Bone marrow (tissue), 2 donors: ENCODE measurements at places on chromosomes 4 and X.

- DNase-seq = no peak
Measured at GRCh38 chr4:145069361-145069760, 28.6 kb downstream of the ANAPC10 start.

GRCh38 chr4:16023776-16024408, 59.9 kb downstream of the PROM1 start:
- no peak for DNase-seq

DNA sequence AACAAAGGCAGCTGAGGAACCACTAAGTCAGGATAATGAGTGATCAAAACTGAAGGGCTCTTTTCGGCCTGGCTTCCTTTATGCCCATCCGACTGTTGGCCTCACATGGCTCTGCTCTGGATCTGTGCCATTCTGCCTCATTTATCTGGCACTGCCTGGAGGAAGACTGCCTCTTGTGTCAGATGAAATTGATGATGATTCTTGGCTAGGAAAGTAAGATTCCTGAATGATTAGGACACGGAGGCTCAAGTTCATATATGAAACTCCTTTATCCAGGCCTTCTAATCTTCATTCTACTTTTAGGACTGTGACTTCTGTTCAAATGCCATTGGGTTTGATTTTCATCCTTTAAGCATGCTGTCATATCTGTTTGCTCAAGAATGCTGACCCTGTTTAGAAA, 475.4 kb upstream of the RPS6KA3 start:
- no peak for DNase-seq

DNA sequence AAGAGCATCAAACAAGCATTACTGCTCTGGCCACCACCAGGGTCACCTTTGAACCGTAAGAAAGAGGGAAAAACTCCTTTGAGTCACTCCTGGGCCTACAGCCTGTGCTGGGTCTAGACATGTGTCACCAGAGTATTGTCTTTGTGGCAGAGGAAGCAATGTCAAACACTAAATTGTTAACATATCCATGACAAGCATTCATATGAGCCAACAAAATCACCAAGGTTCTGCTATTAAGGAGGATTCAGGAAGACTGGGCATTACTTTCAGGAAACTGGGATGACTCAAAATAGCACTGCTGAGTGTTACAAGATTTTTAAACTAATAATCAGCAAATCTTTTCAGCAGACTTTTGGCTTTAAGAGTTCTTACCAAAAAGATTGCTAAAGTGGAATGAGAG, 28.1 kb downstream of the LGI2 start:
- no peak for DNase-seq

DNA sequence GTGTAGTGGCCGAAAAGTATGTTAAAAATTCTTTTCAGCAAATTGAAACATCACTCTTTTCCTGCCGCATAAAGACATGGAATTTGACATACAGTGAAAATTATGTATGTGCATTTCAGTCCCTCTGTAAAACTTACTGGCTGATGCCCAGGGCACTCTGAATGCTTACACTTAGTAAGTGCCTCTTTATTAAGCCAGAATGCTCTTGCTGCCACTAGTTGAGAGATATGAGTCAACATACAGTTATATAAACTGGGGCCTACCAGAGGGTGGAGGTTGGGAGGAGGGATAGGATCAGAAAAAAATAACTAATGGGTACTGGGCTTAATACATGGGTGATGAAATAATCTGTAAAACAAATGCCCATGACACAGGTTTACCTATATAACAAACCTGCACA, 38.1 kb upstream of the TRPC5 start:
- DNase-seq = no peak

GRCh38 chr4:53205970-53206369, 159.9 kb downstream of the SCFD2 start:
- no peak for DNase-seq

DNA sequence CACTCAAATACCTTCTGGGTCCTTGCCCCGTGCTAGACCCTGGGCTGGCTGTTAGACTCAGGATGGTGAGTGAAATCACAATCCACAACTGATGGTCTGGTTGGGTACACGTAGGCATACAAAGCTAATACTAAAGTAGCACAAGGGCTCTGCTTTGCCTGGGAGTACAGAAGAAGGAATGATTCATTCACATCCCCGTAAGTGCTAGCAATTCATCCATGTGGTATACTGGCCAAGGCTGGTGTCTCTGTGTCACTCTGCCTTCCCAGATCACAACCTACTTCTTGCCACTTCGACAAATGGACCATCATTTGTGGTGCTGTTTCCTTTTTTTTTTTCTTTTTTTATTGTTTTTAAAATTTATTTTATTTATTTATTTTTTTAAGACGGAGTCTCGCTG, 19.7 kb upstream of the RBM47 start:
- DNase-seq = no peak

- no peak for DNase-seq
Measured at GRCh38 chr4:73341454-73341853, 62.6 kb upstream of the ALB start.

- no peak for DNase-seq
Measured at GRCh38 chrX:78653118-78653822, 5.9 kb downstream of the RTL3 start.

DNA sequence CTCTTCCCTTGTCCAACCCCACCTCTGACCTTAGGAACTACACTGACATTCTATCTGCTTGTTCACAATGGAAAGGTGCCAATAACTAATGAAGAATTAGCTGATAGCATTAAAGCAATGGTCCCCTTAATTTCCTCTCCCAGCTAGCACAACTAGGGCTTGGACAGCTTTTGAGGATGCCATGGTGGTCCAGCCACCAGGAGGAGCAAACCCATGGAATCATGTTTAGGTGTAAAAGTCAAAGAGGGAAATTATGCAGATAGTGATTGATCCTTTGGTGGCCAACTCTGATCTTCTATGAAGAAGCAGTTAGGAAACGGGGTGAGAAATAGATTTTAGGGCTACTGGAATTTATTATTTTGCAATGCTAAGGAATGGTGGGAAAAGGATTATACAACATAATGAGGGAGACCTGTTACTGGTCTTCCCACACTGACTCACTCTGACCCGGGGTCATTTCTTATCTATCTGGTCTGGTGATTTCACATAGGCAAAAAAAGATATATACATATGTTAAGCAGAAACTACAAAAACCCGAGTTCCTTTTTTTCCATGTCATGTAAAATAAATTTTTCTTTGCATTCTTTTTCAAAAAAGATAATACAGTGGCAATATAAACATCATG, 45.8 kb upstream of the FBXW7 start:
- no peak for DNase-seq

DNA sequence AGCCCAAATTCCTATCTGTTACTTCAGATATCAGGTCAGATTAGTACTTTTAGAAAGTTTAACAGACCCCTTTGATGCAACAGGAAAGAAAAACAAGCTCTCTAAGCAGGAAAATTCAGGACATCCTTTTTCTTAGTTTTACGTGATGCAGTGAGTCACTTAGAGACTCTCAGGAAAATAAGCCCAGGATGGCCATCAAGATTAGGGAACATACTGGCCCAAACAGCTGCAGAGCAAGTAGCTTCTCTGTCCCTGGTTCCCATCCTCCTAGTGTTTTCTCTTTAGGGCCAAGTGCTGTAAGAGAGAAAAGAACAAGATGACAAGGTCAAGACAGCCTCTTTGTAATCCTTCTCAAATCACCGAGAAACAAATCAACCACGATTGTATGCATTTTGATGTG, 219.1 kb downstream of the ZNF674 start:
- peak; percentile 2 for DNase-seq

- DNase-seq = no peak
Measured at GRCh38 chr4:65399084-65399483, 271.2 kb downstream of the EPHA5 start.

- DNase-seq = no peak
Measured at GRCh38 chrX:102515975-102516941, at the start of gene TMSB15A. Gene TMSB15A (minus strand): TSS chrX:102516739.

DNA sequence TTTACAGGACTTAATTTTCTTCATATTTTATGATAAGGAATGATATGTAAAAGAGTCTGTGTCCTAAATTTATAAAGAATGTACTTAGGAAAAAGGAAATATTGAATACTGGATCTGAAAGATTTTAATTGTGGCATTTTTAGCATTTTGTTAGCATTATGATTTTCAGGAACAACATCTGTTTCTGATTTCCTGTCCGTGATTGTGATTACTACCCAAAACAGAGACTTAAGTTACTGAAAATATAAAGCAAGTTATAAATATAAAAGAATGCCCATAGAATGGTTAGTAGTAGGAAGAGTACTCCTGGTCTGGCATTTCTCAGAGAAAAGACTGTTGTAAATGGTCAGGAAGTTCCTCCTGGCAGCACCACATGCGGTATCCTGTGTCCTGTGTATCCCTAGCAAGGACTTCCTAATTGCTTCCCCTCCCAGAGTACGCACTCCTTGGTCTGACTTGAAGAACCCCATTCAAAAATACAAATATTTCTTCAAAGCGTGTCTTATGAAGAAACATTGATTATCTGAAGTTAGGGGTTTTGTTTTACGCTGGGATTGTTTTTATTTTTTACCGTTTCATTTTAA, 88.9 kb downstream of the RS1 start:
- no peak for DNase-seq

- no peak for DNase-seq
Measured at GRCh38 chr4:26141911-26142638, 178.7 kb upstream of the RBPJ start.

DNA sequence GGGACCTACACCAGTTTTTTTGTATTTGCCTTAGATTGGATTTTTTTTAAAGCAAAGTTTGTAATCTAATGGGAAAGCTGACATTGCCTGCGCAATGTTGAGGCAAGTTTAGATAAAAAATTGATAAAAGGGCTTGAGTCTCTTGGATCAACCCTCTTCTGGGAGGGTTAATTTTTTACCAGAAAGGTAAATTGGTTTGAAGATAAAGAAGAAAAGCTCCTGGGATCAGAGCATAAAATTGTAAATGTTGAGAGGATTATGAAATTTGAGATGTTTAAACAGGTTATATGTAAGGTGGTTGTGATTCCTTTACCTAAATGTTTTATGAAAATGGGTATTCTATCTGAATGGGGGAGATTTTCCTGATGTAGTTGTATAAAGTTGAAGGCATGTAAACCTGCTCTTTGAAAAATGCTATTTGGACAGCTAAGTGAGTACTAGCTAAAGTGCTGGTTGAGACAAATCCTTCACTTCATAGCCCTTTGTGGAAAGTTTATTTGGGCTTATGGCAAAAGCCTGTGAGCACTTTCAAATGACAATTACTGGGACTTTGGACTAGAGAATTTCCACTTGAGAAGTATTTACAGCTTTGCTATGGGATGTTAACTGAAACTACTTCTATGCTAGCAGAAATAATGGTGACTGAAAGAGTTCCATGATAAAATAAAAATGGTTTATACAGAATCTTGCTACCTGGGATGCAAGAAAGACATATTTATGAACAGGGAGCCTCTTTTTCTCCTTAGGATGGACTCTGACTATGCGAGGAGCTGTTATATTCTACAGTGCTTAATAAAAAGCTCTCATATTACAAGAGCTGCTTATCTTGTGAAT, 56.2 kb downstream of the UGT2B10 start:
- DNase-seq = no peak

DNA sequence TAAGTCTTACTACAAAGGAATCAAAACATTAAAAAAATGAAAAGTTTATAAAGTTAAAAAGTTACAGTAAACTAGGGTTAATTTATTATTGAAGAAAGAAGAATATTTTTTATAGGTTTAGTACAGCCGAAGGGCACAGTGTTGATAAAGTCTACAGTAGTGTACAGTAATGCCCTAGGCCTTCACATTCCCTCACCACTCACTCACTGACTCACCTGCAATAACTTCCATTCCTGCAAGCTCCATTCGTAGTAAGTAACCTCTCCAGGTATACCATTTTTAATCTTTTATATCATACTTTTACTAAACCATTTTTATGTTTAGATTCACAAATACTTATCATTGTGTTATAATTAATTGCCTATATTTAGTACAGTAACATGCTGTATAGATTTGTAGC, 307.5 kb upstream of the FAM241A start:
- no peak for DNase-seq

- DNase-seq = no peak
Measured at GRCh38 chr4:162838671-162839070, 328.0 kb downstream of the NAF1 start.

GRCh38 chrX:82775426-82775825, 732.7 kb upstream of the POU3F4 start:
- DNase-seq = no peak

GRCh38 chr4:6847178-6847577, 62.4 kb upstream of the TBC1D14 start:
- DNase-seq = no peak

DNA sequence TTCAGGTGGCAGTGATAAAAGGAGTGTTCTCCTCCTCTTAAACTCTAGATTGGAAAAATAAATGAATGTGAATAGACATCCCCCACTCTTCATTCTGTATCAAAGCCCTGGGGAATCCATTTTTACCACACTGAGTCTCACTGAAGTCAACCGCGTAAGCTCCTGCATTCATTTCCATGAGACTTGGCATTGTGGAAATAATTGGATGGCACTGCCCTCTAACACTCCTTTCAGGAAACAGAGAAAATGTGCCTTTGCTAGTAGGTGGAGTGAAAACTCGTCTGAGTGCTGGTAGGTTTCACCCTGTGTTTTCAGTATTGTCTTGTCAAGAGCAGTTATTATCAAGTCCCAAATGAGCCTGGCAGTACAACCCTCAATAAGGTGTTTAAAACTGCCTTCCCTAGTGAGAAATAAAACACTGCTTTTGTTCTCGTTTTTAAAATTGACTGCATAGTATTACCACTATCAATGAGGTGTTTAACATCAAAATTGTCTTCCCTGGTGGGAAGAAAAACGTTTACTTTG, 9.7 kb upstream of the CDKN2AIP start:
- DNase-seq = no peak

- DNase-seq = no peak
Measured at GRCh38 chr4:148893095-148893494, 450.9 kb upstream of the NR3C2 start.

DNA sequence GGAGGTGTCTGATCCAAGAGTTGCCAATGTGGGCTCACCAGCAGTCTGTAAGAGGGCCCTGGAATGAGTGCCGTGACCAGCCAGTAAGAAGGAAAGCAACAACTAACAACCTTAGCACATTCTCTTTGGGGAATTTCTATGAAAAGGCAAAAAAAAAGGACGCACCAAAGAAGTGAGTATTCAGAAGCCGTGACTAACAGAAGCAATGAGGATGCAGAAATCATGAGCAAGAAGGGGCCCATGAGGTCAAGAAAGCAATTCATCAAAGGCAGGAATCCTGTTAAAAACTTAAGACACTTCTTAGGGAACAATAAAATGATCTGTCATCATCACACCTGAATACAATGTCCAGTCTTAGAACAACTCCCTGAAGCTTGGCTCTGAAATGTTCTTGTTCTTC, 260.5 kb downstream of the RAPGEF2 start:
- no peak for DNase-seq

DNA sequence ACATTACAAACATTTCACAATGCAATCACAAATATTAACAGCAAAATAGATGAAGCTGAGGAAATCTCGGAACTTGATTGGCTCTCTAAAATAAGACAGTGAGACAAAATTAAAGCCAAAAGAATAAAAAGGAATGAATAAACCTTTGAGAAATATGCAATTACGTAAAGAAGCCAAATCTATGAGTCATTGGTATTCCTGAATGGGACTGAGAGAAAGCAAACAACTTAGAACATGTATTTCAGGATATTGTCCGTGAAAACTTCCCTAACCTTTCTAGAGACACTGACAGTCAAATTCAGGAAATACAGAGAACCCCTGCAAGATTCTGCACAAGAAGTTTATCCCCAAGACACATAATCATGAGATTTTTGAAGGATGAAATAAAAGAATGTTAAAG, 48.4 kb upstream of the SPANXN2 start:
- no peak for DNase-seq

- peak; percentile 11 for DNase-seq
Measured at GRCh38 chrX:15497865-15498264, 2.7 kb upstream of the BMX start.

GRCh38 chr4:125961626-125962025, 646.9 kb downstream of the FAT4 start:
- no peak for DNase-seq
